ENCODE measurements at places on chromosomes 13 and 19.

DNA sequence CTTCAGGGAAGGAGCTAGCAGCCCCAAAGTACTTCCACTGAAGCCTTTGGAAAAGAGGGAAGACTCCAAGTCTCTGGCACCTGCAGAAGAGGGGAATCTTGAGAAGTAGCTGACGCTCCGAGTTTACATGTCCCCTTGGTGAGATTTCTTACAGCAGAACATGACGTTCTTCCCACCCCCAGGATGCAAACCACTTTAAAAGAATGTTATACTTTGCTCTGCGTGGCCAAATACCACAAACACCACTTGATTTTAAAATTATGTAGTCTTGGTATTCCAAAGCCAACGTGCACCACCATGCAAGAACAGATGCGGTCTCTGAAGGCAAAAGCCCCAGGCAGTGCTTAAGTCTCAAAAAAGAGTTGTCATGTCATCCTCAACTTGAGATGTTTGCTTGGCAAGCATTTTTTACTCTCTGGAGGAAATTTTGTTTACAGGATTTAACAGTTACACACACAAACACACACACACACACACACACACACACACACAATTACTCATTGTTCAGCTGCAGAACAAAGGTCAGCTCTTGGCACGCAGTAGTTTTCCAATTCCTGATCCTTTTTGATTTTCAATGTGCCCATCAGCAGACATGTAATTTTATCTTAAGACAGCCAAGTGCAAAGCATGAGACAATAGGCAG, 106.1 kb downstream of the RGCC start:
- no peak for DNase-seq

DNA sequence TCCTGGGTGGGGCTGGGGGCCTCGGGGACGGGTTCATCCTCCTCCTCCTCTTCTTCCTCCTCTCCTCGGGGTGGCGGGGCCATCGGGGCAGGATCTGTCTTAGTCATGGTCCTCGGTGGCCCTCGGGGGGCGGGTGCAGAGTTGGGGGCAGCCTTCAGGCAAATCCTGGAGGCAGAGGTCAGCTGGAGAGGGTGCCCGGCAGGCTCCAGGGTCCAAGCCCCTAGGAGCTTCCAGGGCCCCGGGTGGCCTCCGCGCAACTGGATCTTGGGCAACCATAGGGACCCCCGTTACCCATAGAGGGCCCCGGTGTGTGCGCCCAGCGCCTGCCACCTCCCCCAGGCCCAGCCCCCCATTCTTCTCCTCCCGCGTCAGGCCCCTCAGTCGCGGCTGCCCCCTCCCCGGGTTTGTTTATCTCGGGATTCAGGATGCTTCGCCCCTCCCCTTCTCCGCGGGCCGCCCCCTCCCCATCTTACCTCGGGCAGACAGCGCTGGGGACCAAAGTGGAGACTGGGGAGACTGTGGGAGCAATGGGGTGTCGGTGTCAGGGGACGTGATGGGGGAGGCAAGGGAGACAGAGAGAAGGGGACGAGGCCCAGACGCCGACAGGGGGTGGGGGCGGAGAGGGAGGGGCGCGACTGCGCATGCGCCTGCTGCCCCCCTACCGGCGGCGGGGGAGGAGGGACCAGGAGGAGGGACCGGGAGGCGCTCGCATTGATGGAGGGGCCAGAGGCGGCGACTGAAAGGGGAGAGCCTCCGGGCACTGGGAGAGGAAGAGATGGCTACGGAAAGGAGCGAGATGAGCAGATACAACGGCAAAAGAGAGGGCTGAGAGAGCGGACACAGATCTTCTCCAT, at the start of gene CLIP3:
CLIP3 (minus strand) TSS at position 623 of the 854 bp plus-strand sequence; CDS start at position 107, 516 bp downstream.
- no peak for DNase-seq

GRCh38 chr19:12770922-12771321, 4.4 kb downstream of the HOOK2 start:
- DNase-seq: no peak

- DNase-seq: peak; percentile 22
These were observed 1048.4 kb downstream of the SLITRK1 start for GRCh38 chr13:82833923-82834322.

GRCh38 chr13:66860878-66861417, 369.2 kb downstream of the PCDH9 start:
- no peak for DNase-seq

- DNase-seq: no peak
These were observed 2.4 kb downstream of the CDX2 start for GRCh38 chr13:27966641-27967202.

- DNase-seq: no peak
These were observed 1145.6 kb upstream of the MIR17HG start for GRCh38 chr13:90201676-90202460.

GRCh38 chr19:44050740-44051649, 841 bp upstream of the ZNF223 start:
- DNase-seq: no peak

All from epithelial cell of proximal tubule (primary cell).